Mesenchymal stem cell (in vitro differentiated cells and primary cell): ENCODE measurements at places on chromosomes 6 and 20.

- DNase-seq, result no peak
Measured at GRCh38 chr6:46410334-46410953, 80.8 kb downstream of the RCAN2 start.

GRCh38 chr20:37920679-37921322, 17.9 kb downstream of the VSTM2L start:
- DNase-seq, result no peak

GRCh38 chr20:39358052-39358451, 395.9 kb downstream of the DHX35 start:
- DNase-seq, result peak; percentile 0

DNA sequence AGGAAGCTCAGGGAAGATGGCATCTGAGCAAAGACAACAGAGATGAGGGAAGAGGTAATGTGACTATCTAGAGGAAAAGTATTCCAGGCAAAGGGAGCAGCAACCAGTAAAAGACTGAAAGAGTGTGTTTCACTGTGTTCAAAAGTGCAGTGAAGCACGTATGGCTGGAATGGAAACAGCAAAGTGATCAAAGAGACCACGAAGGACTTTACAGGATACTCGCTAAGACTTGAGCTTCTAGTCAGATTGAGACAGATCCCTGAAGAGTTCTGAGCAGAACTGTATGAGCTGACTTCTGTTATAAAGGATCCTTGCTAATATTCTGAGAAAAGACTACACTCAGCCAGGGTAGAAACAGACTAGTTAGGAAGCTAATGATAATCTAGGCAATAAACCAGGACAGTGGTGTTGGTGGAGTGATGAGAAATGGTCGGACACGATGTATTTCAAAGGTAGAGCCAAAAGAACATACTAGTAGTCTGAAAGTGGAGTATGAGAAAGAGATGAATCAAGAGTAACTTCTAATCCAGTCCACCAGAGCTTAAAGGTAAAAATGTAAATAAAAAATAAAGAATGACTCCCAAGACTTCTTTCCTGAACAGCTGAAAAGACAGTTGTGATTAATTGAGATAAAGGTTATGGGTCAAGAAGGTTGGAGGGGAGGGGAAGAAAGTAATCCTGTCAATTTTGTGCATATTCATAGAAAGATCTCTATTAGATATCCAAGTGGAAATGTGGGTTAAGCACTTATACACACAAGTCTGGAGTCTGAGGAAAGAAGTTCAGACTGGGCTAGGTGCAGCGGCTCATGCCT, 14.2 kb downstream of the SEC63 start:
- no peak for DNase-seq

DNA sequence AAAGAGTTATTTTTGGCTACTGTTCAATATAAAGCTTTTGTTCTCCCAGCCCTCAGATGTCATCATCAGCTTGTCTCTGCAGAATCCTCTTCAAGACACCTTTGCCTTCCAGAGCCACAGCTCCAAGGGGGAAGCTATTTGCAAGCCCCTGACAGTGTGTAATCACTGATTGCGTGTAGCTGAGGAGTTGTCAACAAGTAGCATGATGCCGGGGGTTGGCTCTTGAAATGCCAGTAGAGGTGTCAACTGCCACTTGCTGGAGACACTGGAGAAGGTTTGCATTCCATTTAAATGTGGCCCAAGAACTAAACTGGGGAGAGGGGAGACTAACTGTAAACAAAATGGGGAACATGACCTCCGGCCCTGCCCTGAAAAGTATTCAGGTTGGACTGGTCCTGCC, 44.3 kb upstream of the PDYN start:
- DNase-seq, result no peak

DNA sequence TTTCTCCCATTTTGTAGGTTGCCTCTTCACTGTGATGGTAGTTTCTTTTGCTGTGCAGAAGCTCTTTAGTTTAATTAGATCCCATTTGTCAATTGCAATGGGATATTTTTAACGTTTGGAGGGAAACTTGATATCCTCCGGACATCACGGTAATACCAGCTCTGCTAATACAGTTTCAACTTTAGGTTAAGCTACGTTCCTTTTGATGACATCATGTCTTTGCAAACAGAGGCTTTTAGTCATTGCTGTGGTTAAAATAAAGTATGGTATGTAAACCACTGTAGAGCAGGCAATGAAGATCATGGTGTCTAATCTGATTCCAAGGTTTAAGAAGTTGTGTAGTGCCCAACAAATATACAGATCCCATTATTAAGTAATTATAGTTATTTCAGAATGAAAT, 168.0 kb upstream of the CHD6 start:
- DNase-seq, result no peak

GRCh38 chr6:111864138-111865048, 8.9 kb downstream of the FYN start:
- no peak for DNase-seq

GRCh38 chr6:30259140-30260035, 46.2 kb upstream of the TRIM26 start:
- DNase-seq, result peak; percentile 91

DNA sequence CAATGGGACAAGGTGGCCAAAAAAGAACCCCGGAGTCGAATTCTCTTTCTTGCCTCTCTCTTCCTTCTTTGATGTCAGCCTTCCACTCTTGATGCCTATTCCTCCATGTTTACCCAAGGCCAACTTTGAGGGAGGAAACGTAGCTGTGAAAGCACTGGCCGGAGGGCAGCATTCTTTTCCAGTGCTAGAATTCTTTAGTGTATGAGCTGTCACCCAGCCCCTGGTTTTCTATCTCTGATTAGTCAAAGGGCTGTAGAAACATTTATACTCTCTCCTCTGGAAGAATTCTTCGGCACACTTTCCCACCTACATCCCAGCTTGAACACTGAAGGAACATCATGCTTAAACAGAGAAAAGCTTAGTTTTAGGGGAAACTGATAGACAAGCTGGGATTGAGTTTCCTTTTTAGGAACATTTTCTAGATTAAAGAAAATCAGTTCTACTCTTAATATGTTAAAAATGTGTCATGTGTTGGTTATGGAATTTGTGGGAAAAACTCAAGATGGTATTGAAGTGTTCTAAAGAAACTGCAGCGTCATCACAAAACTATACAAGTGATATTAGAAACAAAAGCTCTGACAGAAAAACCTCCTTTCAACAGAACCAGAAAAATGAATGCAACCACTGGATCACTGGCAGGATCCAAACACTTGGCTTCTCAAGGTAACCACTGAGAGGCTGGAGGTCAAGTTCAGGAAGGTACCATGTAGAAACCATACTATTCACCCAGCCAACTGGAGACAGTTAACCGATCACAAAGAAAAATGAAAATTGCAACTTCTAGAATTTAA, 20.7 kb upstream of the UTRN start:
- peak; percentile 89 for DNase-seq

- no peak for DNase-seq
Measured at GRCh38 chr6:45951321-45952167, 64.1 kb downstream of the CLIC5 start.

GRCh38 chr6:132298344-132298949, 102.8 kb downstream of the MOXD1 start:
- DNase-seq, result peak; percentile 56

GRCh38 chr6:98880486-98880885, 46.1 kb downstream of the POU3F2 start:
- DNase-seq, result no peak
